ENCODE measurements at places on chromosomes 5 and 9.
A peak's percentile ranks its signal among the peaks of the same experiment; 100 is the strongest.

DNA sequence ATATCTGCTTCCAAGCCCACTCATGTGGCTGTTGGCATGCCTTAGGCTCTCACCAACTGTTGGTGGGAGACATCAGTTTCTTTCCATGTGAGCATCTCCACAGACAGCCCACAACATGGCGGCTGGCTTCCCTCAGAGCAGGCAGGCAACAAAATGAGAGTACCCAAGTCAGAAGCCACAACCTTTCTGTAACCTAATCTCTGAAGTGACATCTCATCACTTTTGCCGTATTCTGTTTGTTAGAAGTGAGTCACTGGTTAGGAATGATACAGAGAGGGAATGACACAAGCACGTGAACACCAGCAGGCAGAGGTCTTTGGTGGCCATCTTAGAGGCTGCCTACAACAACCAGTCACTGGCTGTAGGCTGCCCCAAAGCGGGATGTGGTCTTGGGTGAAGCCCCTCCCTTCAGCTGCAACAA lies 88.6 kb upstream of the RASGRF2 start:
- no peak for DNase-seq

DNA sequence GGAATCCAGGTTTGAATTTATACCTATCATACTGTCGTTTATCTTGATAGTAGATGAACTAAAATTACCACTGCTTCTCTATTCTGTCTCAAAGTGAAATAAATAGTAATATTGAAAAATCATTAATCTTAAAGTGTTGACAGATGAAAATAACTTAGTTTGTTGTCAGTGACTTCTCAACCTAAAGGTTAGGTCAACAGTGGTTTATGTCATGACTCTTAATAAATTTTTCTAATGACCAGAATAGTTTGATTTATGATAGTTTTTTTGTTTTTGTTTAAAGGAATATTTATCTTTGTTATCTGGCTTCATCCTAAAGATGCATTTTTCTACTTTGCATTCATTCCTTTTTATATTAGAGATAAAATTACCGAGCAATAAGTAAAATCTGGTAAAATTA lies 81.1 kb downstream of the SLF1 start:
- DNase-seq = no peak

- DNase-seq = no peak
Observed at GRCh38 chr5:59021286-59021673, 438.4 kb downstream of the RAB3C start.

GRCh38 chr9:37967761-37968080 lies 63.8 kb upstream of the SLC25A51 start:
- no peak for DNase-seq

DNA sequence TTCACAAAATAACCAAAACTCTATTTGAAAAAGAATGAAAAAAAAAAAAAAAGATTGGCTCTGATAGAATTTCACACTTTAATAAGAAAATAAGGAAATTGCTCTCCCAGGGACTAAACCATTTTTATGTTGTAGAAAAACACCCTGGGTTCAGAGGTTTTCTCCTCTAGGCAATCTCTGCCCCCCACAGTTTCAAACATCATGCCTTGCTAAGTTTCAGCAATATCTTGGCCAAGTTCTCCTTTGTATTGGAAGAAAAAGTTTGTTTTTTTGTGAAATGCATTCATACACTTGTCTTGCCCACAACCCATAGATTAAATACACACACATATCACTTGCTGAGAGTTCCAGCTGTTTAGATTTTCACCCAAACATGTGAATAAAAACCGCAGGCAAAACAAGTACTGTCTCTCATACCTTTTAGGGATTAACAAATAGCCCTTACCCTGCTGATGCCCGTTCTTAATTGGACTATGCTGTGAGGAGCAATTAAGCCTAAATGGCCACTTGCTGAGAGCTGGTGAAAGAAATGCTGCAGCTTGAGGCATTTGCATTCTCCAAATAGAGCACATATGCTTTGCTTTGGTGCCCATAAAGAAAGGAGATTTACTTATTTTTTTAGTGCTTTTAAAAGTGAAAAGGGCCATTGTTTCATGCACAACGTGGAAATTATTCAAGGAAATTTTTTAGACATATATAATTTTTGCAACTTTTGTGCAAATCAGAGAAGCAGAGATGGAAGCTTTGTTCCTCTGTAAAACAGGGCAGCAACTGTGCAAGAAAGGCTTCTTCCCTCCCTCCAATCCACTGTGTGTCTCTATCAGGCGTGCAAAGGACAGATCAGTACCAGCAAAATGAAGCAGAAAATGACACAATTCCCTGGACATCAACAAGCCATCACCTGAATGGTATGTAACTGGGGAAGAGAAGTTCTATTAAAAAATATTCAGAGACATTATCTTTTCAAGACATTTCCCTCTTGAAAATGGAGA lies 262.4 kb upstream of the KIF2A start:
- DNase-seq = no peak

GRCh38 chr5:36438765-36439561 lies 137.3 kb upstream of the RANBP3L start:
- no peak for DNase-seq

DNA sequence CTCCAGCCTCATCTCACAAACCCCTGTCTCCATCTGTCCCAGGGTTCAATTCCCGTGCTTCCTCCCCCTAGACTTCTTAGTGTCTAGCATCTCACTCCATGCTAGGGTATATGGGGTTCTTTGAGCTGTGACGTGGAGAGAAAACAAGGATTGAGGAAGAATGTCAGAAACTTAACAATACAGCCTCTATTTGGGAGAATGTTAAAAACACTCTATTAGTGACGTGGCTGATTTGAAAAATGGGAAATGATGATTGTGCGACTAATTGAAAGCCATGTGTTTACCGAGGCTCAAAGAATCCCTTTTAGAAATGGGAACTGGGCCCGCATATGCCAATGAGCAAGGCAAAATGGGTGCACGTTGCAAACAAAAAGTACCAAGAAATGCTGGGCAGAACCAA lies 72.7 kb upstream of the TBC1D2 start:
- no peak for DNase-seq

DNA sequence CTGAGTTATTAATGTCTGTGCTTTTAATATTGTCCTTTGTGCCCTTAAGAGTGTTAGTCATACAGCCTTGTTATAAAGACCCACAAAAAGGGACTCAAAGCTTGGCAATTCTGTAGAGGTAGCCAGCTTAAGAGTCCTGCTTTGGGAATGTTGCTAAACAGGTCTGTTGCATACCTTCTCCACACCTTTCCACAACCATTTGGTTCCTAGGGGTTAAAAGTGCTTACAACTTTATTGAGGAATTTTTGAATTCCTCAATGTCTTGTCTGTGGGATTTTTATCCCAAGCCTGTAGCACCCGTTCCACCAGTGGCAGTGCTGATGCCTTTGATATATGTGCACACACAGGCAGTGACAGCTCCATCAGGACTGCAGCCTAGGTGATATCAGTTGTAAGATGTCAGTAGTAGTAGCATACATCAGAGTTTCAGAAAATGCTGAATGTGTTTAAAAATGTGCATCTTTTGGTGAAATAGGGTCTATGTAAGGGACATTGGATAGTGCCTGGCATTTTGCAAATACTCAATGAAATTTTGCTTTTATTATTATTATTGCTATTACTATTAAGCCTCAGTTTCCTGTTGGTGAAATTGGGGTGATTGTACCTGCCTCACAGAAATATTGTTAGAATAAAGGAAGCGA lies 68.5 kb downstream of the WWC1 start:
- DNase-seq = no peak

DNA sequence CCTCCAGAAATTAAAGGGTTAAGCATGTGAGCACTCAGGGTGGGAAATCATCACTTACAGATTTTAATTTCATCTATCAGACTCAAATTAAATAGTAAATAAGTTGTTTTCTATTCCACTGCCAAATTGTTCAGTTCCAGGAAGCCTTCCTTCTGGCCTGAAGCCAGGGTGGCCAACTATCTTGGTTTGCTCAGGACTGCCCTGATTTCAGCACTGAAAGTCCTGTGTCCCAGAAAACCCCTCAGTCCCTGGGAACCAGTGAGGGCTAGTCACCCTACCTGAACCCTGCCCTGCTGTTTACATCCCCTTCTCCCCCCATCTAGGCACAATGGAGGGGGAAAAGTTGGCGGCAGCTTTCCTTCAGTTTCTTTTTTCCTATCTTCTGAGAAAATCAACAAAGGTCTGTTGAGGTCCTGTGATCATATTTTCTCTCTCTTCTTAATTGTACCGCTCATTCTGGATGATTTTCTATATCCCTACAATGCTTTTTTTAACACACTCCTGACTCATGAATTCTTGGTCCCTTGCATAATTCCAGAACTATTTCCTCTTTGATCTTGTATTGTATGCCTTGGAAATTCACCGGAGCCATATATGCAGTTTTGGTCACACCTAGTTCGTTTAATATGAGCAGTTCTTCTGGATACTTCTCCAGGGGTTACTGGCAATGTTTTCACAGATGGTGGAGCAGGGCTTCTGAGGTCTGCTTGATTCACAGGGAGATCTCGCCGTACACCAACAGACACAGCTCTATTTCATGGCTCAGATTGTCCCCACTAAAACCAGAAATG lies 103.8 kb downstream of the MAP1B start:
- DNase-seq = peak; percentile 53

DNA sequence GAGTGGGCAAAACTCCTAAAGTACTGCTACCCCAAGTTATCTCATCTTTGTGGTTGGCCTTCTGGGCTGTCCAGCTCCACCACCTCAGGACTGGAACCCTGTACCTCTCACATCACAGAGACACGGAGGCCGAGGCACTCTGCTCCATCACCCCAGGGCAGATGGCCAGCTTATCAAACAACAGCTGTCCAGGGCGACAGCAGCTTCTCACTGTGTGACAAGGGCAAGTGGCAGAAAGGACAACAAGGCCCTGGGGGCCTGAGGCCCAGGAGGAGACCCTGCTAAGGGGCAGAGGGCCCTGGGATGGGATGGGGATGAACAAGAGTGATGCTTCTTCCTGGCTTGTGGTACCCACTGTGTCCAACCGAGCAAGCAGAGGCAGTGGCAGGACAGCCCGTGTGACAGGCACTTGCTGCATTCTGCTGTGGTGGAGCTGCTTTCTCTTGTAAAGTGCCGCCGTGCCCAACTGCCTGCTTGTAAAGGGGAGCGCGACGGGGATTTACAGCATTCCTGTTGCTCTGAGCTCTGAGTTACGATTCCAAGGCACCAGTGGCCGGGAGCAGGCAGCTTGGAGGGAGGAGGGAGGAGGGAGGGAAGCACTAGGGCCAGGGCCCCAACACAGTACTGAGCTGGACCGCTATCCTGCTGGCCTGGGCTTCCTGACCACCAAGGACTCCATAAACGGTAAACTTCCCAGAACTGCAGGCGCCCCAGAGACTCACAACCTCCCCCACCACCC lies 71.2 kb downstream of the SHB start:
- DNase-seq = no peak

DNA sequence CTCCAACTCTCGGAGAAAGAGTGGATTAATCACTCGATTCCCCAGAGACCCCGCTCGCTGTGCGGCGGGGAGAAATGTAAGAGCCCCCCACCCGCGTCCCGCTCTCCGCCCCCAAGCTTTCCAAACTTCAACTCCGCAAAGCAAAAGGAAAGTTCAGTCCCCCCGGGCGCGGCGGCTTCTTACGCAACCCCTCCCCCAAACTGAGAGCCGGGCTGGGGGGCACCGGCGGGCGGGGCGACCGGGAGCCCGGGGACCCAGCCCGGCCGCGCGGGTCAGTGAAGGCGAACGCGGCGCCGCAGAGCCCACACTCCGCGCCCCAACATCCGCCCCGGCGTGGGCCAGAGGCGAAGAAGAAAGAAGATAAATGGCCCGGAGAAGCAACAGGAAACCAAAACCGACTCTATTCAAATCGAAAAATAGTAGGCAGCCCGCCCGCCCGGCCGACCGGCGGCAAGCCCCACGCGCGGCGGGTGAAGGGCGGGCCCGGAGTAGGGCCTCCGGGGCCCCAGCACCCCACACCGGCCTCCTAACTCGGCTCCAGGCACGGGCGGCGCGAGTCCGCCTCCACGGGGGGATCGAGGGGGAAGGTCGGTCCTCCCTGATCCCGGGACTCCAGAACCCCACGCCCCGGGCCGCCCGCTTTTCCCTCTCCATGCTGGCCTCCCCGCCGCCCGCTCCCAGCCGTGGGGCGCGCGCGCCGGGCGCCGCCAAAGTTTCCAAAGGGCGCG lies 720 bp downstream of the NOTCH1 start:
- DNase-seq = no peak

GRCh38 chr9:36797471-36798220 lies 225.0 kb downstream of the MELK start:
- no peak for DNase-seq

Measured in femur (tissue), 1 donor.